ENCODE measurements at places on chromosomes 4 and X.
A peak's percentile ranks its signal among the peaks of the same experiment; 100 is the strongest.

DNA sequence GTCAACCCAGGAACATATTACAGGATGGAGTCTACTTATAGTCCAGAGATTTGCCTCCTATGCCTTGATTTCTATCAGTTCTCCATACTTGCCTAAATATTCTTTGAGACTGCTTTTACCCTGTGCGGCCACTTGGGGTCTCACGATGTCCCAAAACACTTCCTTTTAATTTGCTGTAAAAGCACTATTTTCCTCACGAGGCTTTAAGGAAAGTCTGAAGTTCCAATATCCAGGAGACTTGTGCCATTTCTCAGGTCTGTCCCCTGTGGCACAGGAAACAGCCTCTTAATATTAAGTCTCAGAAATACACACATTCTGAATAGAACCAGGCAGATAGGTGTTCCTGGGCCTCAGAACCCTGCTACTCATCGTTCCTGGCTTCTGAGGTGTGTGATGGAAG is 142.9 kb downstream of the TMEM164 start:
- peak; percentile 53 for DNase-seq

DNA sequence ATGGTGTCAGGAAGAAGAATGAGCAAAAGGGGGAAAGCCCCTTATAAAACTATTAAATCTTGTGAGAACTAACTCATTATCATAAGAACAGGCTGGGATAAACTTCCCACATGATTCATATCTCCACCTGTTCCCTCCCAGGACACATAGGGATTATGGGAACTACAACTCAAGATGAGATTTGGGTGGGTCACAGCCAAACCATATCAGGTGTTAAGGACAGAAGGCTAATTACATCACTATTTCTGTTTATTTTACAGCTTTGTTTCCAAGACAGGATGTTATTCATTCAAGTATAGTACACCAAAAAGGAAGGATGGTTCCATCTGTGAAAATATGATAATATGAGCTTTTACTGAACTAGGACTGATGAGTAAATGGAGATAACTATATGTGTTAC is 63.7 kb upstream of the ARSJ start:
- no peak for DNase-seq

GRCh38 chr4:2416564-2417225 is 1.8 kb downstream of the ZFYVE28 start:
- peak; percentile 73 for DNase-seq

DNA sequence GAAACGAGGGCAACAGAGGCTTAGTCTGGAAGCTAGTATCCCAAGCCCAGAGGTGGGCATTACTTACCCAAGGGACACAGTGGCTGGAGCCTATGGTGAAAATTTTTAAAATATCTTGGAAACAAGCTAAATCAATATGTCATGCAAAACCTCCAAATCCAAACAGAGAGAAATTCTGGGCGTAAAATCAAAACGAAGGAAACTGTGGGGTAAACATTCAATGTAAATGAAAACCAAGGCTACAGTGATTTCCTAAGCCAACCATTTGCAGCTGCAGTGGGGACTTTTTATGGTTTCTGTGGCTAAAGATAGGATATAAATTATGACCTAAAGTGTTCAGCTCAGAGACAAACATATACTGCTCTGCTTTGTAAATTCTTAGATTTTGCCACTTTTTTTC is 507.7 kb upstream of the DIAPH2 start:
- no peak for DNase-seq

DNA sequence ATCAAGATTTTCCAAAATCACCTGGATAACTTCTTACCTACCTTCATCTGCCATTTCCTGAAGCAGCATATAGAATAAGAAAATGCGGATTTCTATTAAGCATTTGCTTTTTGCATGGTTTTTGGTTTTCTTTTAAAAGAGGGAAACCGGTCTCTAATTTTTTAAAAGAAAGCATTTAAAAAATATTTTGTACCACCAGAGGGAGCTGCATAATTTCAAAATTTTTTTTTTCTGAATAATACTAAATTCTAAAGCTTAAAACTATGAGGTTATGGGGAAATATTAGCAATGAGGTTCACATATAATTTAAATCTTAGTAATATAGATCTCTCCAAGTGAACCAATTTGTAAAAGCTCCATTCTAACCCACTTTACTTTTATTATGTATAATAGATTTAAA is 137.7 kb upstream of the TENT5D start:
- DNase-seq, result no peak

- DNase-seq, result no peak
These were observed 295.5 kb downstream of the SLC7A11 start for GRCh38 chr4:137946453-137947174.

DNA sequence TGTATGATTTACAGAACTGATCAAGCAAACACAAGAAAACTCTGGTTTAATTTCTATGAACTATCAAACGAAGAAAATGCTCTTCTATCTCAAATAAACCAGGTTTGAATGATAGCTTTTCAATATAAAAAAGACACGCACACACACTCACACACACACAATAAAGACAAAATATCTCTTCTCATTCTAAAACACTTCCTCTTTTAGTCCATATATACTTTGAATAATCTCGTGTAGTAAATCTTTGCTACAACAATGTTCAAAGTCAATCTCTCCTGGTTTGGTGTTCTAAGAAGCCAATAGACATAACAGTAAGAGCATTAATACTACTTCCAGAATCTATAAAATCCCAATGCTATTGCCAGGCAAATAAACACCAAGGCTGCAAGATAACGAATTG is 13.3 kb downstream of the CXCL2 start:
- DNase-seq, result no peak

DNA sequence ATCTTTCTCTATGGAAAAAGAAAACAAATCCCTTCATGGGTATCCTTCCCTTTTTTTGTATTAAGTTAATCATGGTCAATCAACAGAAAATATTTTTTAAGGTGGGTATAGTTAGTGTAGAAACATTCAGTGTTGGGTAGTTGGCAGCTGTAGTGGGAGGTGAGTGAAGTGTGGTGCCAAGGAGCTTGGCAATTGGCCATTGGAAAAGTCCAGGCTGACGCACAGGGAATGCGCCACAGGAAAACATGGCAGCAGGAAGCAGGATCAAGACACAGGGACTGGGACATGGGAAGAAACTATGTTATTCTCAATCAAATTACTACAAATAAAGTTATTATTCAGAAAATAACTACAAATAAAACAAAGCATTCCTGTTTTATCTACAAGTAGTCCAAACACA is 20.0 kb downstream of the PALLD start:
- no peak for DNase-seq

GRCh38 chr4:86977621-86978184 is 42.9 kb downstream of the AFF1 start:
- DNase-seq, result no peak

GRCh38 chr4:189815404-189816192 is 125.1 kb upstream of the FRG1 start:
- DNase-seq, result no peak

GRCh38 chr4:1323635-1324442 is 23.2 kb upstream of the UVSSA start:
- no peak for DNase-seq

- DNase-seq, result peak; percentile 47
These were observed 763 bp downstream of the CASK start for GRCh38 chrX:41922431-41923151.

- peak; percentile 82 for DNase-seq
These were observed 122.3 kb upstream of the TBL1X start for GRCh38 chrX:9342561-9343051.

- DNase-seq, result no peak
These were observed 24.6 kb downstream of the TSC22D3 start for GRCh38 chrX:107750861-107751445.

- DNase-seq, result no peak
These were observed 125.1 kb downstream of the PALLD start for GRCh38 chr4:168621806-168622589.

GRCh38 chr4:55795341-55795740 is 24.2 kb upstream of the EXOC1L start:
- no peak for DNase-seq

GRCh38 chr4:157219711-157220370 is 687 bp upstream of the GRIA2 start:
- DNase-seq, result no peak

DNA sequence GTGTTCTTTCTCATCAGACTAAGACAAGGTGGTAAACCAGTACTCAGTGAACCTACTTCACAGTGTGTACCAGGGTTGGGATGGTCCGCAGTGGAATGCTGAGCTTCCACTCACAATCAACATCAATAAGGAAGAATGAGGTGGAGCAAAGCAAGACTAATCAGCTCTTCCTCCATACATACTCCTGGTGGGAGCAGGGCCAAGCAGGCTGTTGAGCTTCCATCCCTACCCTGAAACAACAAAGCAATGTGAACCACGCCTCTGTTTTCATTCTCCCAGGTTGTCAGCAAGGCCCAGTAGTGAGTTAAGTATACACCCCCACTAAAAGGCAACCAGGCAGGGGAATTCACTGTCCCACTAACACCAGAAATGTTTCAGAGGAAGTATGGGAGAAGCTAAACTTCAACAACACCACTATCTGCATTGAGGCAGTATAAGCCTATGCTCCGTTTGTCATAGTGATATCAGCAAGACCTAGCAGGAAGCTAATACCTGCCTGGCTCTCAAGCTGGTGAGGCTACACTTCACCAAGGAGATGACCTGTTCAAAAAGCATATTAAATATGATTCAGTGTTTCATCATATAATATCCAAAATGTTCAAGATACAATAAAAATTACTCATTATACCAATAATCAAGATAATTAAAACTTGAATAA is 109.5 kb downstream of the DDX60 start:
- no peak for DNase-seq

GRCh38 chr4:120841580-120841979 is 80.9 kb downstream of the PRDM5 start:
- no peak for DNase-seq

DNA sequence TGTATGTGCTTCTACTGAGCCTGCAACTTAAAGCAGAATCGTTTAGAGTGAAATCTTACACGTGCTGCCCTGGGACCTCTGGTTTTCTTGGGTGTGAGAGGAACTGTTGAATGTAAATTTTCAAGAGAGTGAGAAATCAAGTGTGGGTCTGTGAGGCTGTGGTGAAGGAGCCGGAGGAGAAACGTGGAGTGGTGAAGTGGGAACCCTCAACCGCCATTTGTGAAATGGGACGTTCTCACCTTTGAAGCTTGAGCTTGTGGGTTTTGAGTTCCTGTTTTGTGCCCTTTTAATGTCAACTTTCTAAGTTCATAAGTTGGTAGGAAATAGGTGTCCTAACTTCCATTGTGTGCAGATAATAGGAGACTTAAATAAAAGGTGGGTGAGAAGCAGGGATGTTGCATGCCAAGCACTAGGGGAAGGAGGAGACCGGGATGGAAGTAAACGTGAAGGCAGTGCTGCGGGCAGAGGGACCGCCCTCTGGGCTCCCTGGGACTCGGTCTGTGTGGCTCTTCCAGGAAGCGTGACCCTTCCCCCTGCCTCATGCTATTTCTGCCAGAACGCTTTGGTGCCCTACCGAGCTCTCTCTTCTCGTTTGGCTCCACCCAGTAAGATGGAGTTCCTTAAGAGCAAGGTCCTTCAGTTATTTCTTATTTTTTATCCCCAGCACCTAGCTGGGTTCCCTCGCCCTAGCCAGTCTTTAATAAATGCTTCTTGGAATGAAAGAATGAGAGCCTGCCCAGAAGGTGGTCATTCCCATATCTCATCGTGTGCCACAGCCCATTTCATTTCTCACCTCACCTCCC is 56.0 kb downstream of the TMEM131L start:
- DNase-seq, result peak; percentile 58

- no peak for DNase-seq
These were observed 123.3 kb upstream of the RAI2 start for GRCh38 chrX:17984415-17984814.

GRCh38 chrX:88560673-88561330 is 186.2 kb upstream of the CPXCR1 start:
- DNase-seq, result no peak

- DNase-seq, result no peak
These were observed 551.4 kb downstream of the IQCM start for GRCh38 chr4:149264093-149264733.

GRCh38 chrX:40449396-40449795 is 131.4 kb upstream of the ATP6AP2 start:
- DNase-seq, result no peak

GRCh38 chr4:188492886-188493285 is 353.6 kb downstream of the TRIML1 start:
- no peak for DNase-seq

GRCh38 chrX:15816886-15817285 is 26.6 kb downstream of the ZRSR2 start:
- no peak for DNase-seq
